ENCODE measurements at places on chromosomes 6 and 20. TPM values are rescaled to one million over a fixed set of nuclear protein-coding genes. Genes with fewer than 3 reads are reported as not detected.

Gene OOEP
- not detected for total RNA-seq

DNA sequence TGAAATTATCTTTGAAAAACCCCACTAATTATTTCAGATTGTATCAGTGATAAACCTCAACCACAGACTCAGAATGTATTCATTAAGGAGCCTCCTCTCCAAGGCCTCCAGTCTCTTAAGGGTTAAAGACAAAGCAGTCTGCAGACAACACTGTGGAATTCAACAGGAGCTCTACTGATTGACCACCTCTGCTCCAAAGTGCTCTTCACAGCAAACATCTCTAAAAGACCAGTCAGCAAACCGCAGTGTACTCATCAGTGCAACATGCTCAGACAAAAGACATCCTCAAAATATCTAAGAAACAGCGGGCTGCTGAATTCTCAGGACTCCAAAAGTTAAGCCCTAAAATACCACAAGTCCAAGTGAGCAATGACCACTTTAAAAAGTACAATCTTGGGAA lies 42.0 kb downstream of the UQCC1 start:
- DNase-seq = peak; percentile 30
- peaks cover 2% of the 10 kb centered on the region for H3K4me1 ChIP-seq
- no peaks in the 10 kb centered on the region for H3K36me3 ChIP-seq
- no peaks in the 10 kb centered on the region for H3K27me3 ChIP-seq
- H3K4me3 ChIP-seq = no peak overlapping the region

GRCh38 chr6:157203312-157203744 lies 120.0 kb downstream of the TMEM242 start:
- H3K36me3 ChIP-seq = peaks cover 11% of the 10 kb centered on the region
- H3K4me1 ChIP-seq = no peaks in the 10 kb centered on the region
- DNase-seq = no peak
- no peak overlapping the region for H3K27ac ChIP-seq
- no peaks in the 10 kb centered on the region for H3K27me3 ChIP-seq

DNA sequence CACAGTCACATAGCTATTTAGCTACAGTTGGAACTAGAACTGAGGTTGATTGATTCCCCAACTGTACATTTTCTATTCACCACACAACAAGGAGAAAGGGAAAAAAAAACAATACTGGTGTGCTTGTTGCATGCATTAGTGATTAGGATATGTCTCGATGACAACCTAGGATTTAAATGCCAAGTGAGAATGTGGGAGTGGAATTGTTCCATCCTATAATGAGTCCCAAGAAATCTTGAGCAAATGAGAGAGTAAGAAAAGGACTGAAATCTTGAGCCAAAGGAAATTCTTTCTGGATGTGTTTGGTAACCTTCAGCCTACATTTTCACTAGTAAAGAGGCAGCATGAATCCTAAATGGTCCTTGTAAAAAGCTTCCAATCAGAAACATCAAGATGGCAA lies 232.7 kb downstream of the HIVEP2 start:
- no peak for DNase-seq
- H3K4me3 ChIP-seq = no peak overlapping the region
- H3K27me3 ChIP-seq = peaks cover 2% of the 10 kb centered on the region
- H3K4me1 ChIP-seq = no peaks in the 10 kb centered on the region

DNA sequence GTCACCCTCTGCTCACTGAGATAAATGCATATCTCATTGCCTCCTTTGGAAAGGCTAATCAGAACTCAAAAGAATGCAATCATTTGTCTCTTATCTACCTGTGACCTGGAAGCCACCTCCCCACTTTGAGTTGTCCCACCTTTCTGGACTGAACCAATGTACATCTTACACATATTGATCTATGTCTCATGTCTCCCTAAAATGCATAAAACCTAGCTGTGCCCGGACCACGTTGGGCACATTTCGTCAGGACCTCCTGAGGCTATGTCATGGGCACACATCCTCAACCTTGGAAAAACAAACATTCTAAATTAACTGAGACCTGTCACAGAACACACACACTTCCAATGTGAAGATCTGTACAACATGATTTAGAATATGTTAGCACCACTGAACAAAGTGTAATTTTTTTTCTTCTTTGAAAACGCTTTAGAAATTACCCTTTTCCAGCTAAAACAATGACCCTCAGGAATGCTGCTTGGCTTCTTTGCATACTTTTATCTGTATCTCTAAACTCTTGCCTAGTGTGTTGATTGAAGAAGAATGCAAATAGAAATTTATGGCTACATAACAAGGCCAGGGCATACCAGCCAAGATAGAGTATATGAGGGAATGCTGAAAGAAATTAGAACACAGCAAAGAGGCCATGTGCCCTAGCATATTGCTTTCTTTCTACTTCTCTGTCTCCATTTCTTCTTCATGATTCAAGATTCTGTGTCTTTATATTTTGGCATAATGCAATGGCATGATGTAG lies 84.6 kb upstream of the DST start:
- no peak overlapping the region for H3K4me3 ChIP-seq
- H3K27ac ChIP-seq = no peak overlapping the region
- peaks cover 19% of the 10 kb centered on the region for H3K4me1 ChIP-seq

- no peaks in the 10 kb centered on the region for H3K27me3 ChIP-seq
- no peak overlapping the region for H3K4me3 ChIP-seq
- peaks cover 16% of the 10 kb centered on the region for H3K4me1 ChIP-seq
Observed at GRCh38 chr6:44078827-44079671, 48.2 kb downstream of the MRPL14 start.

- no peak overlapping the region for H3K27ac ChIP-seq
- no peaks in the 10 kb centered on the region for H3K27me3 ChIP-seq
- H3K36me3 ChIP-seq = no peaks in the 10 kb centered on the region
Observed at GRCh38 chr20:48718786-48719578, 108.8 kb downstream of the PREX1 start.

DNA sequence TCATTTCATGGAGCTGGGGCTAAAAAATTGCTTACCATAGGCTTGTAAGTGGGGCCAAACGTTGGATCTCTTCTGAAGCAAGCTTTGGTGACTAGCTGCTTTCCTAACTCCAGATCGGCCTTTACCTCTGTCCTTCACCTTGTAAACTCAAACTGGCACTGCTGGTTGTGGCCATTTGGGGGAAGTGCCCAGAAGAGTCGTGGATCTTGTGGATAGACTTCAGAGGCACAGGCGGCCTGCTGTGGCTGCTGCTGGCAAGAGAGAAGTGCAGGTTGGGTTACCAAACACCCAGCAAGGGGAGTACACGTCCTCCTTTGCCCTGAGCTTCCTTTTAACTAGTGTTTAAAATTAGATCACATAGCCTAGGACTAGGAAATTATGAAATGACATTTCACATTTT lies 36.8 kb upstream of the KLHL31 start:
- DNase-seq = no peak
- H3K4me1 ChIP-seq = no peaks in the 10 kb centered on the region
- no peaks in the 10 kb centered on the region for H3K27me3 ChIP-seq
- no peak overlapping the region for H3K4me3 ChIP-seq
- no peak overlapping the region for H3K27ac ChIP-seq
- H3K36me3 ChIP-seq = no peaks in the 10 kb centered on the region

DNA sequence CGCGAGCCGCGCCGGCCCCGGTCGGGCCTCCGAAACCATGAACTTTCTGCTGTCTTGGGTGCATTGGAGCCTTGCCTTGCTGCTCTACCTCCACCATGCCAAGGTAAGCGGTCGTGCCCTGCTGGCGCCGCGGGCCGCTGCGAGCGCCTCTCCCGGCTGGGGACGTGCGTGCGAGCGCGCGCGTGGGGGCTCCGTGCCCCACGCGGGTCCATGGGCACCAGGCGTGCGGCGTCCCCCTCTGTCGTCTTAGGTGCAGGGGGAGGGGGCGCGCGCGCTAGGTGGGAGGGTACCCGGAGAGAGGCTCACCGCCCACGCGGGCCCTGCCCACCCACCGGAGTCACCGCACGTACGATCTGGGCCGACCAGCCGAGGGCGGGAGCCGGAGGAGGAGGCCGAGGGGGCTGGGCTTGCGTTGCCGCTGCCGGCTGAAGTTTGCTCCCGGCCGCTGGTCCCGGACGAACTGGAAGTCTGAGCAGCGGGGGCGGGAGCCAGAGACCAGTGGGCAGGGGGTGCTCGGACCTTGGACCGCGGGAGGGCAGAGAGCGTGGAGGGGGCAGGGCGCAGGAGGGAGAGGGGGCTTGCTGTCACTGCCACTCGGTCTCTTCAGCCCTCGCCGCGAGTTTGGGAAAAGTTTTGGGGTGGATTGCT lies 1.3 kb downstream of the VEGFA start:
- DNase-seq = no peak
- no peaks in the 10 kb centered on the region for H3K36me3 ChIP-seq
- H3K27ac ChIP-seq = peak overlapping the region; percentile 90
- H3K4me3 ChIP-seq = peak overlapping the region; percentile 85
- H3K4me1 ChIP-seq = peaks cover 34% of the 10 kb centered on the region
- no peaks in the 10 kb centered on the region for H3K27me3 ChIP-seq

Gene VWA7
- total RNA-seq = under 0.01 TPM

DNA sequence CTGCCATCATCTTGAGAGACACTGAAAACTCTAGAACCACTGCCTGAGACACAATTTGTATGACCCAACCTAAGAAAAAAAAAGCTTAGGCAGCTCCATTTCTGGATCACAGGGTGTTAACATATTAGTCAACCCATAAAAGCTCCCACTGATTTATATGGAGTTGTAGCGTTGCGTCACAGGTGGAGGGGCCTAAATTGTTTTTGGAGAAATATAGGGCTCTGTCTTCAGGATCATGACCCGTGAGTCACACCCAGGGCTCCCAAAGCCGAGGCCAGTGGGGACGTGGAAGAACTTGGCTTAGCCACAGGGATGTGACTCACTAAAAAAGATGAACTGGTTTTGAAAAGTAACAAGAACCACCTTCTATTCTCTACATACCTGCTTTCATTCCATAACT lies 116.5 kb upstream of the BMP2 start:
- H3K4me3 ChIP-seq = no peak overlapping the region
- no peaks in the 10 kb centered on the region for H3K27me3 ChIP-seq
- no peak overlapping the region for H3K27ac ChIP-seq
- H3K36me3 ChIP-seq = no peaks in the 10 kb centered on the region
- peaks cover 4% of the 10 kb centered on the region for H3K4me1 ChIP-seq
- DNase-seq = peak; percentile 89

Gene GSTA3
- total RNA-seq = not detected

Gene LY6G6F
- not detected for total RNA-seq

DNA sequence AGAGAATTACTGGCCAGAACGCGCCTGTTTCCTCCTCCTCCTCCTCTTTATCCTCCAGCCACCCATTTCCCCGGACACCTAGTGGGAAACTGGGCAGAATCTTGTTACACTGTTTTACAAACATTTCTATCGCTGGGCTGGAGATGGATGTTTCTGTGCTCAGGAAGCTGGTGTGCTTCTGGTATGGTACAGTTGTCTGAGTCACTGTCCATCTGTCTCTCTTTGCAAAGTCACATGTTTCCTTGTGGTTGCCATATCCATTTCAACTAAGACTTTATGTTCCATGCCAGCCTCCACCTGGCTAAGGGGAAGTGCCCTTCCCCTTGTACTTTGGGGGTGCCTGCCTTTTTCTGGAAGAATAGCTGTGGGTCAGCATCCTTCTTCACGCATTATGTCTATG lies 52.9 kb upstream of the SLC22A16 start:
- no peak overlapping the region for H3K4me3 ChIP-seq
- peaks cover 3% of the 10 kb centered on the region for H3K4me1 ChIP-seq
- H3K27me3 ChIP-seq = no peaks in the 10 kb centered on the region
- H3K36me3 ChIP-seq = no peaks in the 10 kb centered on the region

- H3K4me3 ChIP-seq = no peak overlapping the region
- no peaks in the 10 kb centered on the region for H3K36me3 ChIP-seq
- no peak for DNase-seq
- no peaks in the 10 kb centered on the region for H3K27me3 ChIP-seq
Observed at GRCh38 chr20:12955611-12956010, 53.2 kb upstream of the SPTLC3 start.

DNA sequence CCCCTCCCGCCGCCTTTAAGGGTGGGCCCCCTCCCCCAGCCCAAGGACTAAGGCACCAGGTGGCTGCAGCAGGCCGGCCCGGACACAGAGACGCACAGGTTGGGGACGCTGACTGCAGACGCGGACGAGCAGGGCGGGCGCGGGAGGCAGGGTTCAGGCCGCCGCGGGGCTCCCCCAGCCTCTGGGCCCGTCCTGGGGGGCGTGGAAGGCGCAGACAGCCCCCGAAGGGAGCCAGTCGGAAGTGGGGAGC lies 9.3 kb downstream of the DUSP15 start:
- no peak overlapping the region for H3K27ac ChIP-seq
- H3K27me3 ChIP-seq = peaks cover 57% of the 10 kb centered on the region
- no peaks in the 10 kb centered on the region for H3K36me3 ChIP-seq
- H3K4me1 ChIP-seq = no peaks in the 10 kb centered on the region

Gene BPIFA1
- not detected for total RNA-seq

DNA sequence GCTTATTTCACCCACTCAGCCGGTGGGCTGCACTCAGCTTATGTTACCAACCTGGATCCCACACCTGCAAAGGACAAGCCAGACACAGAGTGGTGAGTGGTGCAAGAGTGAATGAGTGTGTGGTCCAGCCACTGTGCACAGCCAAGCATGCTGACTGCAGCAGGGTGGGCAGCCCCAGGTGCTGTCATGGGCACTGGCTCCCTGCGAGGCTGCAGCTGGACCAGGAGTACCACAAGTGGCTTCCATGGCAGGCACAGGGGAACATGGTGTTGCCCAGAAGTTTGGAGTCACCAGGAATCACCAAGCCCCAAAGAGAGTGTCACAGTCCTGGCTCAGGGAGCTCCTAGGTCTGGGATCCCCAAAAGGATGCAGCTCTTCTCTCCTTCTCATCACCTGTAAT lies 1093.4 kb downstream of the KHDRBS2 start:
- H3K27me3 ChIP-seq = no peaks in the 10 kb centered on the region
- no peaks in the 10 kb centered on the region for H3K36me3 ChIP-seq
- no peaks in the 10 kb centered on the region for H3K4me1 ChIP-seq
- DNase-seq = no peak
- H3K4me3 ChIP-seq = no peak overlapping the region
- H3K27ac ChIP-seq = no peak overlapping the region

Gene VSX1
- total RNA-seq = not detected

DNA sequence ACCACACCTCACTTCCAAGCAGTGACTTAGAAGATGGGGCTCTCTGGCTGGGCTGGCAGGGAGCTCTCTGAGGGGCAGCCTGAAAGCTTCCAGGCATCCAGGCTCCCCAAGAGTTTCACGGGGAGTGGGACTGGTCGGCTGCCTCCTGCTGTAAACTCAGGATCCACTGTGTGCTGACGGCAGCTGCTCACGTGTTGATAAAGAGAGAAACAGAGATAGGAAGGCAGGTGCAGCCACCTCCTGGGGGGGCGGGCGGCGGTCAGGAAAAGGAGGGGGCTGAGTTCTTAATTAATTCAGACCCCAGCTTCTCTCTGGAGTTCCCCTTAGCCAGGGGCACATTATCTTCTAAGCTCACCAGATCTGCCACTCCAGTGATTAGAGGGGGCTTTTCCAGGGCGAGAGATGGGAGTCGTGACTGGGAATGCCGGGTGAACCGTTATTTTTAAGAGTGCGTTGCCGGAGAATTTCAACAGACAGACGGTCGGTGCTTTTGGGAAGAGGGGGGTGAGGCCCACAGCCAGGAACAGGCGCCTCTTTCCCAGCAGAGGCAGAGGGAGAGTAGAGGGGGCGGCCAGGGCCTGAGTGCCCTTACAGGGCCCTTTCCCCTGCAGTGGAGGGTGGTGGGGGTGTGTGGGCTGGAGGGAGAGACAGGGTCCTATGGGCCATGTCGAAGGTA lies 70.9 kb downstream of the CD40 start:
- H3K36me3 ChIP-seq = no peaks in the 10 kb centered on the region
- no peak overlapping the region for H3K4me3 ChIP-seq
- no peaks in the 10 kb centered on the region for H3K27me3 ChIP-seq
- no peak for DNase-seq
- H3K4me1 ChIP-seq = no peaks in the 10 kb centered on the region

GRCh38 chr6:151118461-151119123 lies 121.2 kb upstream of the AKAP12 start:
- DNase-seq = no peak
- H3K27me3 ChIP-seq = no peaks in the 10 kb centered on the region
- no peak overlapping the region for H3K27ac ChIP-seq
- H3K4me1 ChIP-seq = no peaks in the 10 kb centered on the region

- no peaks in the 10 kb centered on the region for H3K4me1 ChIP-seq
- H3K36me3 ChIP-seq = no peaks in the 10 kb centered on the region
- peak; percentile 20 for DNase-seq
Observed at GRCh38 chr6:25366903-25367545, 87.8 kb downstream of the CARMIL1 start.
